ENCODE measurements at places on chromosomes 7 and 10.
A peak's percentile ranks its signal among the peaks of the same experiment; 100 is the strongest.

DNA sequence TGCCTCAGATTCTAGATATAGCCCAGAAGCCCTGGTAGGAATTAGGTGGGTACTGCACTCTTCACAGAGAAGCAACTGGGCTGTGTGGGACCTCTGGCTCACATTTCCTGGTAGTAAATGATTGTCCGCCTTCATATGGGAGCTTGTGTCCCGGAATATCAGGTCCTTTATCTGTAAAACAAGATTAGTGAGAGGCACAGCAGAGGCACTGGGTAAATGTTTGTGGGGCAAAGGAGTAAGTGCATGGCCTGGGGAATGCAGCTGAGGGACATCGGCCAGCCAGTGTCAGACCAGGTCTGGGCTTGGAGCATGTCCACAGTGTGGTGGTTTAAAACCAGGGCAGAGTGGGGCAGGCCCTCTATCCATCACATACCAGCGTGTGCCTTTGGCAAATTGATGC, 323.3 kb upstream of the ZMIZ1 start:
- DNase-seq: no peak

DNA sequence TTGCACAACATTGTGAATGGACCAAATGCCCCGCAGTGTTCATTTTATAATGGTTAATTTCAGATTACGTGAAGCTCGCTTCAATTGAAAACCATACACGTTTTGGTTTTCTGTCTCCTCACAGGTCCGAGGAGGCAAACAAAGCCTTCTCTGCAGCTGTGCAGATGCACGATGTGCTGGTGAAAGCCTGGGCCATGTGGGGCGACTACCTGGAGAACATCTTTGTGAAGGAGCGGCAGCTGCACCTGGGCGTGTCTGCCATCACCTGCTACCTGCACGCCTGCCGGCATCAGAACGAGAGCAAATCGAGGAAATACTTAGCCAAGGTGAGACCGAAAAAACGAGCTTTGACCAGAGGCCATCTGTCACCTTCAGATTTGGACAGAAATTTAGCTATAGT, 110.3 kb downstream of the TRRAP start:
- no peak for DNase-seq

GRCh38 chr10:63452524-63452923, 13.3 kb downstream of the JMJD1C start:
- no peak for DNase-seq

DNA sequence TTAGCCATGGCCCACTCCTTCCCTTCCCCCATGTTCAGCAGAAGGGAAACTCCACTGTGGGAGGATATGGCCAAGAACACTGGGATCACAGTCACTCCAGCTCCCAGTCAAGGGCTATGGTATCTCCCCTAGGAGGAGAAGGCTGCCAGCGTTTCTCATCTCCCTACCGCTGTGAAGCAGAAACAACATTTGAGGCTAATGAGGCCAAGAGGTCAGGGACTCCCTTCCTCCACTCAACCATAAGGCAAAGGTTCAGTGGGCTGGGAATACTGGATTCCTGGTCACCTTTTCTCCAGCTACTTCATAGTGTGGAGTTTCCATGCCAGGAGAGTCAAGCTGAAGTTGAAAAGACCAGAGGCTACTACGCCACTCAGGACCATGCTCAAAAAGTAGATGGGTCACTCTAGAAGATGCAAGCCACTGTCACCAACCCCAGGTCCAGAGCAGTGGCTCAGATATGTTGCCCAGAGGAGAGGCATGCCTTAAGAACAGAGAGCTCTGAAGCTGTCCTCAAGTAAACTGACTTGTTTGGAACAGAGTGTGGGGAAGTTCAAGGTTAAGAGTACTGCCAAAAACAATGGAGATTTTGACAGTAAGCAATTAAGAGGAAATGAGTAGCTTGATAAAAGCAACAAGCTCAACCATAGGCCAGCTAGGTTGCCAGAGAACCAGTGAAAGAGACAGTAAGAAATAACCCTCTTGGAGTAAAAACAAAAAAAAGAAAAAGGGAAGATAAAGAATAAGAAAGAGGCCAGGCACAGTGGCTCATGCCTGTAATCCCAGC, 3.8 kb upstream of the TMEM140 start:
- no peak for DNase-seq

DNA sequence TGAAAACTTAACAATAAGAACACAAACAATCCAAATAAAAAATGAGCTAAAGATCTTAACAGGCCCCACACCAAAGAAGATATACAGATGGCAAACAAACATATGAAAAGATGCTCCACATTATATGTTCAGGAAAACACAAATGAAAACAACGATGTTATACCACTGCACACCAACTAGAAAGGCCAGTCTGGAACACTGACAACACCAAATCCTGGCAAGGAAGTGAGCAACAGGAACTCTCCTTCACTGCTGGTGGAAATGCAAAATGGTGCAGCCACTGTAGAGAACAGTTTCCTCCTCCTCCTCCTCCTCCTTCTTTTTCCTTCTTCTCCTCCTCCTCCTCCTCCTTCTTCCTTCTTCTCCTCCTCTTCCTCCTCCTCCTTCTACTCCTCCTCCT, 12.2 kb upstream of the NCAPG2 start:
- no peak for DNase-seq

- peak; percentile 81 for DNase-seq
These were observed 172.9 kb downstream of the DKK1 start for GRCh38 chr10:52486840-52487611.

DNA sequence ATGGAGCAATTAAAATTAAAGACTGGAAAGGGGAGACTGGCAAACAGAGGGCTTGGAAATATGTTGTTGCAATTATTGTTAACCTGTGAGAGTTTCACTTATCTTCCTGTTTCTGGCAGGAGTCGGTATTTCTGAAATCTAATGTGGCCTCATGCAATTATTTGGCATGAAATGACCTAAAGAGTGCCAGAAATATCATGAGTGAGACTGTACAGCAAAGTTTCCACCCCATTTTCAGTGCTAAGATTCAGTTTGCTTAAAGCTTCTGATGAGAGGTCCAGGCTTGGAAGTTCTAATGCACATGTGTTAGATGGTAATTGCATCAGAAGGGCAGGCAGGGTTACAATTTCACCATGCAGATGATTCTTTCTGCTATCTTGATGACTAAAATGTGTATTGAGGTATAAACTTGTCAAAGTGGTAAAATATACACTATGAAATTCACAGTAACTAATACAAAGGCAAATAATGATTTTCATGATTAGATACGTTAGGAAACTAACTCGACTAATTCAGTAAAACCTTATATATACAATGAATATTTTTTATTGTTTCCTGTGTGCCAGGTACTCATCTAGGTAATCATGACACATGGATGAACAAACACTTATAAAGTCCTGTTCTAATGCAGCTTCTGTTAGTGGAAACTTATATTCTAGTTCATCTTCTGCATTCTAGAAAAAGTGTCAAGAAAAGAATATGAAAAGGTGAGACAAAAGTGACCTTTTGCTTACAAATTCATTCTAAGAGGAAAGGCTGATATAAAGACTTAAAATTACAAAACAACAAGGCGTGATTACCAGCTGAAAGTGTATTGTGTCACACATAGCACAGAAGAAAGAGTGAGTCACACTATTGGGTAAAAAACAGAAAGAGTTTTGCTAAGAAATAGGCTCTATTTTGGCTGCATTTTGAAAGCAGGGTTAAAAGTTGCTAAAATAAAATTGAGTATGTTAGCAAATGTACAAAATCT, 533.4 kb upstream of the SEMA3D start:
- DNase-seq: peak; percentile 38
